Mucosa of gallbladder (tissue), 1 donor: ENCODE measurements at places on chromosomes 16 and 17. TPM values are rescaled to one million over a fixed set of nuclear protein-coding genes. Genes with fewer than 3 reads are reported as not detected.
A peak's percentile ranks its signal among the peaks of the same experiment; 100 is the strongest.

Gene NPB
- 0.55 TPM for total RNA-seq

- DNase-seq, result no peak
Measured at GRCh38 chr16:79137426-79137939, 463.1 kb downstream of the MAF start.

DNA sequence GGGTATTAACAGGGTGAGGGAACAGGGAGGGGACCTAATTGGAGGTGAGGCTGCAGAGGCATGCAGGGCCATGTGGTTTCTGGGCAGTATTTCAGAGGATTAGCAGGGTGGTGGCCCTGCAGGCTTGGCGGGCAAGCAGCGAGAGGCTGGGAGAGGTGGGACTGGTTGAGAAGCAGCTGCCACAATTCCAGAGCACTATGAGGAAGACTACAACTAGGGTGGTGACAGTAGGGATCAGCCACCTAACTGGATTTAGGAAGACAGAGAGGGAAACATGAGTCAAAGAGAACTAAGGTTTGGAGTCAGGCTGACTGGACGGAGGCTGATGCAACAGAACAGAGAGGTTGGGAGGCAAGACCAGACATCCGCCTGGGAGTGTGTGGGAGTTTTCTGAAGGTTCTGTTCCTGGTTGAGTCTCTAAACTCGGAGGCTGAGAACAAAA is 12.3 kb downstream of the ALOXE3 start:
- DNase-seq, result no peak

GRCh38 chr16:72833969-72834368 is 214.0 kb downstream of the ZFHX3 start:
- no peak for DNase-seq

- no peak for DNase-seq
Measured at GRCh38 chr17:45735488-45735887, 48.6 kb upstream of the CRHR1 start.

DNA sequence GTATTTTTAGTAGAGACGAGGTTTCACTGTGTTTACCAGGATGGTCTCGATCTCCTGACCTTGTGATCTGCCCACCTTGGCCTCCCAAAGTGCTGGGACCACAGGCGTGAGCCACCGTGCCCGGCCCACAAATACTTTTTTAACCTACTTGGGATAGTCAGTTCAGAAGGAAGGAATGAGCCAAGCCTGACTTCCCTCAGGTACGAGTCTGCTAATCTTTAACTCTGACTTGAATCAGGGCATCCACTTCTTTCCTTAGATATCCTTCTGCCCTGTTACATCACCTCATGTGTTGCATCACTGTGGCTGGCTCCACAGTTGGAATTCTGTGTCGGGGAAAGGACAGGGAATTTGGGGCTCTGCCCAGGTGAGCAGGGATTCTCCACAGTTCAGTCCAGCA is 120.8 kb downstream of the MSI2 start:
- DNase-seq, result peak; percentile 68

DNA sequence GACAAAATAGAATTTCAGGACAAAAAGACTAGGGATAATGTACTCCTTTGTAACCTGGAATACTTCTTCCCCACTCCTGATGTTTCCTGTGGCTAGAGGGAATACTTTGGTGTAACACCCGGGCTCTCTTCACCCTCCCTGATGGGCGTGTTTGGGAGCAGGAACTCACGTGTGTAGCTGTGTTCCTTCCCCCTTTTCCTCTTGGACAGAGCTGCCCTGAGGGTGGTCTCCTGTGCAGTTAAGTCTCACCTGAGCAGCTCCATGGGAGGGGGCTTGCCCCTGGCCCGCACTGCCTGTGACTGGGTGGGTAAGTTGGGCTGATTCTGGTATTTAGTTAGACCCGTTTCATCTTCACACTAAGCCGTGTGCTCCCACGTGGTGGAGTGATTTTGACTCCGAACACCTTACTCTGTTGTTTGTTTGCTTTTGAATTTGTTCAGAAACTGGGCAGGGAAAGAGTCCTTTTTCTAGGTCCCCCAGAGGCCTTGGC is 87.9 kb downstream of the OR1D5 start:
- peak; percentile 46 for DNase-seq

GRCh38 chr16:51151961-51152663 is 1.0 kb upstream of the SALL1 start:
- no peak for DNase-seq

DNA sequence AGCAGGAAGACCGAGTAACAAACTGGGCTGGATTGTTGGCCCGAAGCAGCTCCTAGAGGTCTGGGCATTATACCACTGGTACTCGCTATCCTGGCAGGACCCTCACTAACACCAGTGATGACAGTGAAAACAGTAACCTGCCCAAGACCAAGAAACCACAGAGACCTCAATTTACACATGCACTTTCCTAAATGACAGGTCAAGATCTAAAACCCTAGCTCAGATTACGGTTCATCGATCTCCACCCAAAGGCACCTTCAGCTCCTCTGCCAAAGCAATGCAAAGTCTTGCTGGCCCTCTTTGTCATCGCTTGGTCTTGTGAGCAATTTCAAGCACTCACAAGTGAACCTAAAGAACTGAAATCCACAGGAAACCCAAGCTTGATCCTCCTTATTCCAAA is 1.5 kb downstream of the PIP4K2B start:
- DNase-seq, result no peak

DNA sequence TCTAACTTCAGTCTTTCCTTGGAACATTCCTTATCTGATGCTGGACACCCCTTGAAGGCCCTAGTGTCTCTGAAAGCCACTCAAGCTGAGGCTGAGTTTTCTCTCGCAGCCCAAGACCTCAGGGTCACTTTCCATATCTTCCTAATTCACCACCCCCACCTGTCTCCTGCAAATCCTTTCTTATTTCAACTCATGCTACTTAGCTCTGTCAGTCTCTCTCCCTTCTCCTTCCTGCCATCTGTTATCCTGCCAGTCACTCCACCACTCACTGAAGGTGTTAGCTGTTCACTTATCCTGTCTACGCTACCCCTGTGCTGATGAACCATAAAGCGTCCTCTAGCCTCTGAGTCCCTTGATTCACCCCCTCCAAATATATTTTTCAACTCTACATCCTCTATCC is 143.9 kb upstream of the SHISA6 start:
- DNase-seq, result no peak

Gene LGALS9B
- 10.9 TPM for total RNA-seq

DNA sequence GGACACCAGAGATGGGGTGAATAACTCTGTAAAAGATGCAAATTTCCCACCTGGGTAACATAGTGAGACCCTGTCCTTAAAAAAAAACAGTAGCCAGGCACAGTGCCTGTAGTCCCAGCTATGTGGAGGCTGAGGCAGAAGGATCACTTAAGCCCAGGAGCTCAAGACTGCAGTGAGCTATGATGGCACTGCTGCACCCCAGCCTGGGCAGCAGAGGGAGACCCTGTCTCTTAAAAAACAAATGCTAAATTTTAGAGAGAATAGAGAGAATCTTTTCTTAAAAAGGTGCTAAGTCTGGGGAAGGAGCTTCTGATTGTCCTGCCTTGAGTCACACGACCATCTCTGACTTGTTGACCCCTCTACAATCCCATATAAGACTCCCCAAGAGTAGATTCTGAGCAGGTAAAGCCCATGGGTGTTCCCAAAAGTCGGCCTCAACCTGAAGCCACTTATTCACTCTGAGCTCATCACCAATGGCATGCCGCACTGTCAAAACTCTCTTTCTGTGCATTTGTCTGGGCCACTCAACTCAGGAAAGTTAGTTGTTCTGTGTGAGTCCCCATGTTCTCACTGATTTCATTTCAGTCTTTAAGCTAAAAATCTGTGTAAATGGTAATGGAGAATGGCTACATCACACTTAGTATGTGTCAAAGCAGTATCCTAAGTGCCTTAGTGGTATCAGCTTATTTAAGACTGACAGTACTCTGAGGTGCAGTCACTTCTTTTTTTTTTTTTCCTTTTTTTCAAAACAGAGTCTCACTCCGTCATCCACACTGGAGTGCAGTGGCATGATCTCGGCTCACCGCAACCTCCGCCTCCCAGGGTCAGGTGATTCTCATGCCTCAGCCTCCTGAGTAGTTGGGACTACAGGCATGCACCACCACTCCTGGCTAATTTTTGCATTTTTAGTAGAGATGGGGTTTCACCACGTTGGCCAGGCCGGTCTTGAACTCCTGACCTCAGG is 41.6 kb downstream of the PRKCB start:
- DNase-seq, result no peak

- DNase-seq, result no peak
Measured at GRCh38 chr16:90004577-90004976, 14.7 kb downstream of the DBNDD1 start.

DNA sequence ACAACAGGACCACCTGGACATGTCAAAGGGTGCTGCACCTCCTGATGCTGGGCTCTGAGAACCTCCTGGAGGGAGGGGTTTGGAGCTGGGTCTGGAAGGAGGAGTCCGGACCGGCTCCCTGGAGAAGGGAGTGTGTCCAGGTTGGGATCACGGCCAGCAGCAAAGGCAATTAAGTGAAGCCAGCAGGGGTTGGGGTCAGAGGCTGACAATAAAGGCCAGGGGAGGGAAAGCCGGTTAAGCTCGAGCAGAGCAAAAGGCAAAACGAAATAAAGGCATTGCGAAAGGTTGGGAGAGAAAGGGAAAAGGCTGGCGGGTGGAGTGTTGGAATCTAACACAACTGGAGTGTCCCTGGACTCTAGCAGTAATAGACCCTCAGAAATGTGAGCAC is 992 bp upstream of the CACNG4 start:
- DNase-seq, result no peak

- DNase-seq, result no peak
Measured at GRCh38 chr17:67509390-67510287, 132.6 kb downstream of the PITPNC1 start.

GRCh38 chr17:1120596-1121441 is 59.0 kb downstream of the ABR start:
- no peak for DNase-seq

Gene PRSS36
- total RNA-seq, result 5.7 TPM

Gene TMEM170A
- 32.1 TPM for total RNA-seq

Gene KCNG4
- not detected for total RNA-seq

DNA sequence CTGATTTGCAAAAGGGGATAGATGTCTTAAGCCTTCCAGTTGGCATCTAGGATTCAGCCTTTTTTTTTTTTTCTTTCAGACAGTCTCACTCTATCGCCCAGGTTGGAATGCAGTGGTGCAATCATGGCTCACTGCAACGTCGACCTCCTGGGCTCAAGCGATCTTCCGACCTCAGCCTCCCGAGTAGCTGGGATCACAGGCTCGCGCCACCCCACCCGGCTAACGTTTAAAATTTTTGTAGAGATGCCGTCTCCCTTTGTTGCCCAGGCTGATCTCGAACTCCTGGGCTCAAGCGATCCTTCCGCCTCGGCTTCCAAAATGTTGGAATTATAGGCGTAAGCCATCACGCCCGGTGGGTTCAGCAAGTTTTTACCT is 571 bp upstream of the CCP110 start:
- no peak for DNase-seq

DNA sequence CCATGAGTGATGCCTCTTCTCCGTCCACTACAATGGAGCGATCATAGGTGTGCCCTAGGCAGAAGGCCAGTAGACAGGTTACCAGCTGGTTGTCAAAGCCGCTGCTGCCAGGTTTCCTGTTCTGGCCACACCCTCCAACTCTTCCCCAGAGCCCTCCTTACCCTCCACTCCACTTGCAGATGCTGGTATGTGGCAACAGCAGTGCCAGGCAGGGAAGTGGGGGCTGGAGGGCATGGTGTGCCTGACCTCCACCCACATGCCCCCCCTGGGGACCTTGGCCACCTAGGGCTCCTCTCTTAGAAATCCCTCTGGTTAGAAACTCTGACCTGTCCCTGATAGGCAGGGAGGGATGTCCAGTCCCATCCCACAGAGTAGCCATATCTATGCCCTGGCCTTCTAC is 1.5 kb downstream of the RRAD start:
- DNase-seq, result no peak

Gene TBC1D3D
- 0.58 TPM for total RNA-seq

Gene GCGR
- total RNA-seq, result 0.20 TPM

GRCh38 chr17:62906881-62907280 is 59.2 kb upstream of the TANC2 start:
- DNase-seq, result no peak

Gene TP53TG3F
- total RNA-seq, result not detected

- DNase-seq, result no peak
Measured at GRCh38 chr16:3174618-3175148, 13.3 kb upstream of the OR1F1 start.

GRCh38 chr17:57666201-57666870 is 78.8 kb downstream of the CCDC182 start:
- no peak for DNase-seq

DNA sequence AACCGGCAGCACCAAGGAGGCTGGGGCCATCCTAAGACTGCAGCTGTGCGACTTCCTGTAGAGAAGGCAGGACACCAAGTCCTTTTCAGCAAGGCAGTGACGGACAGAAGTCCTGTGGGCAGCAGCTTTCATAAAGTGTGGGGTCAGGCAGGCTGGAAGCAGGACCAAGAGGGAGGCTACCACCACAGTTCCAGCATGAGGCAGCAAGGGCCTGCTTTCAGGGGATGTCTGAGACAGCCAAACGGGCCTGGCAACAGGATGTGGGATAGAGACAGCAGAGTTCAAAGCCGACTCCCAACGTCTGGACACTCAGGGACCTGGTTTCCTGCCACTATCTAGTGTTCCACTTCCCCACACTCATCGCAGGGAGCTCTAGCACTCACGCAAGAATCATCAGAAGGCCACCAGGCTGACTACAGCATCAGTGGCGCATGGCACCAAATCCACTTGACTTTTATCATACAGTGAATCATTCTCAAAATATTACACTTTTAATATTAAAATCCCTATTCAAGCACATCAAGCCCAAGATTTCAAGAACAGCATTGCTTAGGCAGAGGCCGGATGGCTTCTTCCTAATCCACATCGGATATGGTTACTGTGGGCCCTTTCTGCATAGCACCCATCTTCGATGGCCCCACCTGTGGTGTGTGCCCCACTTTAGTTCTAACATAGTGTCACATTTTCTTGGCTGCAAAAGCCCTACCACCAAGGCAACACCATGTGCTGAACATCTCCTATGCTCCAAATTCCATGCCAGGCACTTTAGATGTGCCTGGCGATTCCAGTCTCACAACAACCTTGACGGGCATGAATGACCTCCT is 5.2 kb downstream of the USP7 start:
- no peak for DNase-seq

Gene CA10
- total RNA-seq, result 0.17 TPM

Gene MYH11
- 1,761 TPM for total RNA-seq

Gene PRCD
- 4.3 TPM for total RNA-seq

Gene CHST6
- 0.20 TPM for total RNA-seq

GRCh38 chr16:31081428-31082351 is 7.1 kb downstream of the PRSS53 start:
- no peak for DNase-seq

DNA sequence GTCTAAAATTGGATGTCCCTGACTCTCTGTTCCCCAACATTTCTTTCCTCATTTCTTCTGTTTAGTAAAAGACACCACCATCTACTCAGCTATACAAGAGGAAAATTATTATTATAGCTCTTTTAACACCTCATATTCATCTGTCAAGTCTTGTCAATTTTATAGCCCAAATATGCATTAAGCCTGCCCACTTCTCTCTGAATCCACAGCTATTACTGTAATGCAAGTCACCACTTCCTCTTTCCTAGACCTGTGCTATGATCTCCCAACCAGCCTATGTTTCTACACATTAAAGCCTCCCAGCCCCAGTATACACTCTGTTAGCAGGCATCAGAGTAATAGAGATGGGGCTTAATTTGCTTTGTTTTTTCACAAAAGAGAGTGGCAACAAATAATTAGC is 252.9 kb downstream of the GRIN2A start:
- no peak for DNase-seq

Gene MT4
- not detected for total RNA-seq

- peak; percentile 16 for DNase-seq
Measured at GRCh38 chr17:73430848-73431247, 119.0 kb upstream of the CDC42EP4 start.

- DNase-seq, result no peak
Measured at GRCh38 chr17:35892091-35893035, 12.2 kb upstream of the CCL5 start.
